ENCODE measurements at places on chromosomes 13 and 19. TPM values are rescaled to one million over a fixed set of nuclear protein-coding genes. Genes with fewer than 3 reads are reported as not detected.
A peak's percentile ranks its signal among the peaks of the same experiment; 100 is the strongest.

DNA sequence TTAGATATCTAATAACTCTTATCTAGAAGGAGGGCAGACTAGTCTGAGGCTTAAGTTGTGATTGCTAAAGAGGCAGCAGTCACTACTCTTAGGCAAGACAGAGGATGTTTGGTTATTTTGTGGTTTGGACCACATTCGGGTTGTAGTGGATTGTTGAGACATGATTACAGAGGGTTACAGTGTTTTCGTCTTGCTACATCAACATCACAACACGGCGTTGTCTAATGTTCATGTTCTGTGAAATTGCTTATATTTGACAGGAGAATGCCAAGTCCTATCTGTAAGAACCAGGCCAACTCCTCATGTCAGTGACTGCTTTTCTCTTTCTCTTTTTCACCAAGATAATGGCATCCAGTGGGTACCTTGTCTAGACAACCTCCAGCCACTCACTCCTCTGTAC lies 16.8 kb upstream of the TM9SF2 start:
- H3K4me3 ChIP-seq = no peak overlapping the region
- H3K4me1 ChIP-seq = no peaks in the 10 kb centered on the region
- no peak overlapping the region for H3K27ac ChIP-seq
- H3K27me3 ChIP-seq = no peaks in the 10 kb centered on the region

DNA sequence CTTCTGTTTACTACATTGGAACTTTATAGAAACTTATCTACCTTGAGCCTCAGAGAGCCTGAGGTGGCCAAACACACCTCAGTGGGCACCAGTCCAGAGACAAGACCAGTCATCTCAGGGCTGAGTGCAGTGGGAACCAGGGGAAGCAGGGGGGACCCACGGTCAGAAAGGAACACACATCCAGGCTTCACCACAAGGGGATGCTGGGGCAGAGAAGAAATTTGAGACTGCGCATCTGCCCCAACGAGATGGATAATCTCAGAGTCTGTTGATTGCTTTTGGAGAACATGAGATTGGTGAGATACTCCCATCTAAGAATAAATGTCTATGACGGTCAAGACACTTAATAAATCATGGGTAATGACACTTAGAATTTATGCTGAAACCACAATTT lies 98.7 kb downstream of the DOCK9 start:
- H3K36me3 ChIP-seq = peaks cover 83% of the 10 kb centered on the region
- no peaks in the 10 kb centered on the region for H3K27me3 ChIP-seq
- no peak overlapping the region for H3K4me3 ChIP-seq
- H3K27ac ChIP-seq = no peak overlapping the region
- DNase-seq = no peak

GRCh38 chr13:27583645-27584044 lies 36.7 kb downstream of the LNX2 start:
- H3K4me1 ChIP-seq = peaks cover 10% of the 10 kb centered on the region
- H3K27me3 ChIP-seq = no peaks in the 10 kb centered on the region
- DNase-seq = no peak
- no peak overlapping the region for H3K27ac ChIP-seq
- no peak overlapping the region for H3K4me3 ChIP-seq

DNA sequence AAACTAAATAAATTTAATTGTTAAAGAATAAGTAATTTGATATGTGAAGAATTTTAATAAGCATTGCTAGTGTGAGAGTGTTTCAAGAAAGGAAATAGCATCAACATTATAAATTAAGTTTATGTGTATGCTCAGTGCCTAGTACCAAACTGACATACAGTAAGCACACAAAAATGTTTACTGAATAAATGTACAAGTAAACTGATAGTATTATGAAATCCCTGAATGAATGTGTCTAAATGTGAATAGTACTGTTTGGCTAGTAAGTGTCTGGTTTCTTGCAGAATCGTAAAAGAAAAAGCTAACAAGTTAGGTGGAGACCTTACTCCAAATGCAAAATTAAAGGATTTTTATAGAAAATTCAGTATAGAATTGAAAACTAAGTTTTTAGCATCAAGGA lies 233.6 kb downstream of the PCDH9 start:
- H3K4me1 ChIP-seq = peaks cover 5% of the 10 kb centered on the region
- H3K27me3 ChIP-seq = no peaks in the 10 kb centered on the region
- no peak overlapping the region for H3K4me3 ChIP-seq
- H3K36me3 ChIP-seq = no peaks in the 10 kb centered on the region
- no peak overlapping the region for H3K27ac ChIP-seq

GRCh38 chr13:48146122-48146521 lies 51.2 kb upstream of the MED4 start:
- H3K4me3 ChIP-seq = no peak overlapping the region
- no peak for DNase-seq
- H3K27ac ChIP-seq = no peak overlapping the region
- H3K4me1 ChIP-seq = peaks cover 16% of the 10 kb centered on the region
- H3K36me3 ChIP-seq = no peaks in the 10 kb centered on the region

GRCh38 chr19:39754971-39755370 lies 17.1 kb upstream of the CLC start:
- H3K27me3 ChIP-seq = peaks cover 7% of the 10 kb centered on the region
- DNase-seq = no peak
- no peak overlapping the region for H3K27ac ChIP-seq
- no peaks in the 10 kb centered on the region for H3K4me1 ChIP-seq

DNA sequence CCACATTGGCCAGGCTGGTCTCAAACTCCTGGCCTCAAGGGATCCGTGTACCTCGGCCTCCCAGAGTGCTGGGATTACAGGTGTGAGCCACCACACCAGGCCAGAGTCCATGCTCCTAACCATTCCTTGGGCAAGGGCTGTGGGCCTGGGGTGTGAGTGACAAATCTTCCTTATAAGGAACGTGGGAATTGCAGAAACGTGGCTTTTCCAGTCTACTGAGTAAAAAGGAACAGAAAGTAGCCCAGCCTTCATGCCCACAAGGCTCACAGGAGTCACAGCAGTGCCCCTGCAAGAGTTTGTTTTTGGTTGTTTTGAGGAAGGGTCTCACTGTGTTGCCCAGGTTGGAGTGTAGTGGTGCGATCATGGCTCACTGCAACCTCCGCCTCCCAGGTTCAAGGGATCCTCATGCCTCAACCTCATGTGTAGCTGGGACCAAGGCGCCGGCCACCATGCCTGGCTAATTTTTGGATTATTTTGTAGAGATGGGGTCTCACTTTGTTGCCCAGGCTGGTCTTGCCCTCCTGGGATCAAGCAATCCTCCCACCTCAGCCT lies 5.1 kb downstream of the MYPOP start:
- DNase-seq = no peak
- H3K27me3 ChIP-seq = no peaks in the 10 kb centered on the region
- no peak overlapping the region for H3K4me3 ChIP-seq
- peaks cover 34% of the 10 kb centered on the region for H3K36me3 ChIP-seq

GRCh38 chr19:19460761-19461265 lies 54.5 kb downstream of the TSSK6 start:
- peak overlapping the region; percentile 82 for H3K27ac ChIP-seq
- peaks cover 78% of the 10 kb centered on the region for H3K4me1 ChIP-seq
- peak overlapping the region; percentile 6 for H3K4me3 ChIP-seq
- H3K36me3 ChIP-seq = peaks cover 9% of the 10 kb centered on the region

DNA sequence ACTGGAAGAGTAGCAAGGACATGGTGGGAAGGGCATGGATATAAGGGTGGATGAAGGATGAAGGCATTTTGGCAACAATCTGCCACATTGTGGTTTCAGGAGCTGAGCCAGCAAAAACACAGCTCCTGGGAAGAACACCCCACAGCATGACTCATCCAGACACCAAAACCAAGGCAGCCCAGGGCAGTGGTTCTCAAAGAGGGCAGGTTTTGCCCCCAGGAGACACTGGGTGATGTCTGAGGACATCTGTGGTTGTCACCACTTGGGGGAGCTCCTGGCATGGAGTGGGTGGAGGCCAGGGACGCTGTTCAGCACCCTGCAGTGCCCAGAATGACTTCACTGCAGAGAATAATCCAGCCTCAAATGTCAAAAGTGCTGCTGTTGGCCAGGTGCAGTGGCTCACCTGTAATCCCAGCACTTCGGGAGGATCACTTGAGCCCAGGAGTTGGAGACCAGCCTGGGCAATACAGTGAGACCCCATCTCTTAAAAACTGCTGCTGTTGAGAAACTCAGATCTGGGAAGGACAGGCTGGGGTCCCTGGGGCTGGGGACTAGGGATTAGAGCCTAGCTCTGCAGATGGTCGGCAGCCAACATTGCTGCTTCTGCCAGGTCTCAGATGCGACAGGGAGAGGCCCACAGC lies 16.1 kb downstream of the ZFR2 start:
- H3K4me3 ChIP-seq = no peak overlapping the region
- no peak overlapping the region for H3K27ac ChIP-seq
- no peaks in the 10 kb centered on the region for H3K27me3 ChIP-seq
- H3K4me1 ChIP-seq = no peaks in the 10 kb centered on the region
- no peaks in the 10 kb centered on the region for H3K36me3 ChIP-seq
- DNase-seq = no peak

GRCh38 chr19:12913851-12914690 lies 5.0 kb downstream of the SYCE2 start:
- no peaks in the 10 kb centered on the region for H3K36me3 ChIP-seq
- H3K27ac ChIP-seq = peak overlapping the region; percentile 60
- H3K4me1 ChIP-seq = peaks cover 24% of the 10 kb centered on the region
- no peak for DNase-seq
- no peak overlapping the region for H3K4me3 ChIP-seq

DNA sequence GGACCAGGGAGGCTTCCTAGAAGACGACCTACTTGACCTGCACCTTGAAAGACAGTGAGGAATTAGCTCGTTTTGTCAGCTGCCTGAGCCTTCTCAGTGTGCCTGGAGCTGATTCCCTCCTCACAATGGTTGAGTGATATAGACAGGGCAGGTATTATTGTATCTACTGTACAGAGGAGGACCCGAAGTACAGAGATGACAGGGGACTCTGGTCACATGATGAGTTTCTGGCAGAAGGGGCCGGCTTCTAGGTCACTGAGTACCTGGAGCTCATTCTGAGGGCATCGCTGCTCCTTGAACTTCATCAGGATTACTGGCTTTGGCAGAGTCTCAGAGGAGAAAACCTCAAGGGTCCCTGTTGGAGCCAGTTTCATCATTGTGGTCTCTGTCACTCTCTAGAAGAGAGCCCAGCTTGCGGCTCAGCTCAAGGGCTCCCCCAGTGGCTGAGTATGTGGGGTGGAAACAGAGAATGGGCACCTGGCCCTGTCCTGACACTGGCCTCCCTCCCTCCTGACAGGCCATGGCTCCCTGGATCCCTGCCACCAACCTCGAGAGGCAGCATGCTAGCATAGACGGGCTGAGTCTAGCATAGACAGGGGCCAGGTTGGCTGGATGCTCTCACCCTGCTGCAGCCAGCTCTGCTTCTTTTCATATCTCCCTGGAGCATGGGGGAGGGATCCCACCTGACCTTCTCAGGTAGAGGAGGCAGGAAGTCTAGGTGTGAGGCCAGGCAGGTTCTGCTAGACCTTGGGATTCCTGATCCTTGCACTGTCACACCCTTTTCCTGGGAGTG lies 38.7 kb downstream of the NFIX start:
- no peaks in the 10 kb centered on the region for H3K27me3 ChIP-seq
- H3K36me3 ChIP-seq = peaks cover 4% of the 10 kb centered on the region
- H3K4me1 ChIP-seq = peaks cover 96% of the 10 kb centered on the region
- DNase-seq = peak; percentile 87

BABAM1 gene
- 67.9 TPM for total RNA-seq

TMEM238 gene
- 19.8 TPM for total RNA-seq

KIR2DL1 gene
- 0.58 TPM for total RNA-seq

Data from upper lobe of right lung (tissue), 1 donor.